ENCODE measurements at places on chromosomes 2 and 18.

DNA sequence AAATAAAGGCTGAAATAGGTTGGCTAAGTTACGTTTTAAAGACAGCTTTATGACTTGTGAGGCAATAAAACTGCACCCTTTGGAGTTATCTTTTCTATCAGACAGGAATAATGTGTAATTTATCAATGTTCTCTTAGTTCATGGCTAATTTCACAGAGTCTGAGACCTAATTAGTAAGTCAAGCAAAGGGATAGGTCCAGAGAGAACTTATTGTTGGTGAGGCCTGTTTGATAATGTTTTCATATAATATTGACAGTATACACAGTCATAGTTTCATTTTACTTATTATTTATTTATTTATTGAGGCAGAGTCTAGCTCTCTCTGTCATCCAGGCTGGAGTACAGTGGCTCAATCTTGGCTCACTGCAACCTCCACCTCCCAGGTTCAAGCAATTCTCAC, 1.9 kb upstream of the IL36RN start:
- DNase-seq, result no peak

GRCh38 chr2:197261808-197262226, 48.8 kb downstream of the ANKRD44 start:
- DNase-seq, result no peak

DNA sequence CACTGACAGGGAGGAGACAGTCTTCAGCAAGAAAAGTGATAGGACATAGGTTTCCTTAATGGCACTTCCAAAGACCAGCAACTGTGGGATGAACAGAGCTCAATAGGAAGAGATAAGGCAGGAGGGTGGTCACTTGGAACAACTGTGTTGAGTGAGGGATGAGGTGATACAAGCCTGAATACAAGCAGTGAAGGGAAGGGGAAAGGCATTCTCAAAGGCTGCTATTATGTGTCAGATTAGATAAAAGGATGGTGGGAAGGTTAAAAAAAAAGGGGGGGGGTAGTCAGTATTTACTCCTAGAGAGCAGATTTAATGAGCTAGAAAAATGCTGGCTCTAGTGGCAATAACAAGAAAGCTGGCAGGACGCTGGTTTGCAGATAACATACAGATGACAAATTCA, 25.7 kb downstream of the CCBE1 start:
- DNase-seq, result no peak

- DNase-seq, result peak; percentile 5
These were observed 888 bp upstream of the TWSG1 start for GRCh38 chr18:9333441-9334328.

DNA sequence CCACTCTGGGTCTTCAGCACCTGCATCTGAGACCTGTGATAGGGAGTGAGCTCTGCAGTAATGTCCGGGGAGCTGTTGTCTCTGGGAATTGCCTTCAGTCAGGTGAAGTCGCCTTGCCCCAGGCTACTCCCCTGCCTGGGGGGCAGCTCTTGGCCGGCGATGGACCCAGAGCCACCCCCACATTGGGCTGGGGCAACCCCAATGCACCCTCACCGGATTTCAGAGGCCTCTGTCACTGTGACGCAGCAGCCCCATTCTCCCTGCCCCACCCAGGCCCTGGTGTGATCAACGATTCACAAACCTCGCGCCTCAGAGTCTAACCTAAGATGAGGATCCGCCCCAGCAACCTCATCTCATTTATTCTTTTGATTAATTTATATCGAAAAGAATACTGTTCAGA, 303.6 kb downstream of the NDUFA10 start:
- no peak for DNase-seq

DNA sequence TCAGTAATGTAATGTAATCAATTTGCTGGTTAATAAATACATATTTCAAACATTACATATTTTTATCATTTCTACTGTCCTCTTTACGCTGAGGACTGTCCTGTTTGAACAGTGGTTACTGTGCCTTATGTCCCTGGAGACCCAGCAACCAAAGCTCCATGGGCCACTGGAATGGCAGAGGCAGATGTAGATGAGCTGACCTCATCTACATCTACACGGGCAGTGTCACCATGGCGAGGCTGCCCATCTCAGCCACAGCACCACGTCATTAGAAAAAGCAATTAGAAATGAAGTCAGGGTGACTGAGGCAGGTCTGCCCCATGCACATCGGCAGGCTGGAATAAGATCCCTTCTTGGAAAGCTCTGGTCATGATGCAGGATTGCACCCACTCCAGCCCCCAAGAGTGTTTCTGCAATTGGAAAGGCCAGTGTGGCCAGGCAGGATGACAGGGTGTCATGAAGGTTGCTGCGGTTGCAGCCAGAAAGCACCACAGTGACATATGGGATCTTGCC, 237.5 kb downstream of the NDUFA10 start:
- DNase-seq, result no peak

DNA sequence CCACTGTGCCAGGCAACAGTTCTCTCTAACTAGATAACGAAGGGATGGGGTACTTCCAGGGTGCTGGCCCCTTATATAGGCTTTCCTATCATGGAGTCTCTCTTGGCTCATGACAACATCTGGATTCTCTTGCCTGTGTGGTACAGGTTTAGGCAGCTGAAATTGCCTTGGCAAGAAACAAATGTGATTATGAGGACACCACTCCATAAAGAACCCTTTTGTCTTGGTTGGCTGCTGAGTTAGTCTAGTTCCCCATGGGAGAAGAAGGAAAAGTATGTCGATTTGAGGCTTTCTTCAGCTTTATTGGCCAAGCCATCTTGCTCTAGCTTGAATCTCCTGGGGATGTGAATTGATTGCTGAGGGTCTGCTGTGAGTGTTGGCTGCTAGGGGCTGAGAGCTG, 76.3 kb upstream of the ZCCHC2 start:
- DNase-seq, result no peak

GRCh38 chr18:2354292-2354691, 217.0 kb downstream of the METTL4 start:
- no peak for DNase-seq

DNA sequence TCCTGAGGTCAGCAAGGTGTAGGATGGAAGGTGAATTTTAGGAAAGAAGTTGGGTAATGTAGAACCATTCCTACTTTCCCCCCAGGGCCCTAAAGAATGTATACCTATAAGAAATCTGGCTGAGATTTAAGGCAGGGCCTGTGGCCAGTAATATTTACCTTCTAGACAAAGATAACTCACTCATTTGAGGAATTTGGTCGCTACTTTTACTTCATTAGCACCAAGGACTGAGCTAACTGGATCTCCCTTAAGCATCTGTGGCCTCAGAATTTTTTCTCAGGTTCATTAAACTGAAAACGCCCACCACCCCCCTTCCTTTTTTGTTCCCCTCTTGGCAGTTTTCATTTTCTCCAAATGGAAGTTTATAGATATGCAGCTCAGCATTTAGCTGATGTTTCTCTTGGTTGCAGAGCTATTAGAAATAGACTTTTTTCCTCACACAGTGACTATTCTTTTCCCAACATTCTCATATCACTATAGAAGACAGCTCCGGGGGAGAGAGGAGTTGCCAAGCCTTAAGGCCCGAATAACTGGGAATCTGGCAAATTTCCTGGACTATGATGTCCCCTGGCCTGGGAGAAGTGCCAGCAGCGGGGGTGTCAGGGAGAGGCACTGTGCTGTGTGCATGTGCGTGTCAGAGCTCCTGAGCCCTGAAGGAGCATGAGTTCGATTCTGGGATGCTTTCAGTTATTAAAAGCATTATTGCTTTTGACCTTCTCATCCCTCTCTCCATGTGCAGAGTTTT, 310.9 kb downstream of the PRKCE start:
- no peak for DNase-seq

DNA sequence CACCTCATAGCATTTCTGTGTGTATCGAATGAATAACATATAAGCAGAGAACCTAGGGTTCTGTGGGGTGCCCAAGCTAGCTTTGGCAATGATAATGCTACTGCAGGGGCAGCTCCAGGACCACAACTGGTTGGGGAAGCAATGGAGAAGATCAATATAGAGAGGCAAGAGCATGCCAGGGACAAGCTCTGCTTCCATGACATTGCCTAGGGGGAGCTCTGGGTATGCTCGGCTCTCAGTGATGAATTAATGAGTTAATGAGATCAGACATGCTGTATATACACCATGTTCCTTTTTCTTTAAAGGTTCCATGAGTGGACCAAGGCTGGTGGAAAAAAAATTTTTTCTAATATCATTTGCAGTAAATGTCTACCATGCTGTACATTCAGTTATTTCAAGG, 618.4 kb downstream of the BCL11A start:
- no peak for DNase-seq

DNA sequence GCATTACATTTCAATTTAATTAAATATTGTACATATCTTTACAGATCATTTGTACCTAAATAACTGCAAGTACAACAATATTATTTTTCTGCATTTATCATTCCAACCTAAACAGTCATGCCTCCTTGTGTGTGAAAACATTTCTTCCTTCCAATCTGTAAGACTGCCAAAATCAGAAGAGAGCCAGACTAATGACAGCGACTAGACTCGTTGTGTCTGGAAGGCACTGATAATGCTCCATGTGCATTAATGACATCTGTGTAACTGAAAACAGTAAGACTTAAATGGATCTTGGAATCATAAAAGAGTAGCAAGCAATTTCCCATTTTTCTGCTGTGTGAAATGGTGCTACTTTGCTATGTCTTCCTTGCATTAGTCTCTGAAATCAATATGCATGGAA, 278.0 kb upstream of the DSEL start:
- no peak for DNase-seq

DNA sequence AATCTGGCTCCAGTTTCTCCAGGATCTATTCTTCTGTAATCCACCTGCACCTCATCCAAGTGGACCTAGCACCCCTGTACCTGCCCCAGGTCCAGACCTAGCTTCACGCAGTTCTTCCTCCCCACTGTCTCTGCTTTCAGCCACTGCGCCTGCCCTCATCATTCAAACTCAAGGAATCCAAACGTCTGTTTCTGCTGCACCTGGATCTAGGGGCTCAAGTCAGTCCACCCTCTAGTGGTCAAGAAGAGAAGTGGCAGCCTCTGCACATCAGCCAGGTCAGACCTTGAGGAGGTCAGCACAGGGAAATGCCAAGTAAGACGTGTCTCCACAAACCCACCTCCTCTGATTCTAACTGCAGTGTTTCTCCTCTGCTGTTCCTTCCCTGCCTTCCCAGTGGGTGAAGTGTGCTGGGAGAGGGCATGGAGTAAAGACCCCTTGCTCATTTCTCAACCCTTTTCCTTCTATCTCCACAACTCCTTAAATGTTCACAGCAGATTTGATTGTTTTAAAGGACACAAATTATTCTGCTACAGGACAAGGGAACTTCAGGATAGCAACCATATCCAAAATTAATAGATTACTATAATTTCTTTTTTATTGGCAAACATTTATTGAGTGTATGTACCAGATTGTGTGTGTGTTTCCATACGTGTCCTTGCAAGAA, 8.6 kb upstream of the RNF152 start:
- DNase-seq, result no peak

DNA sequence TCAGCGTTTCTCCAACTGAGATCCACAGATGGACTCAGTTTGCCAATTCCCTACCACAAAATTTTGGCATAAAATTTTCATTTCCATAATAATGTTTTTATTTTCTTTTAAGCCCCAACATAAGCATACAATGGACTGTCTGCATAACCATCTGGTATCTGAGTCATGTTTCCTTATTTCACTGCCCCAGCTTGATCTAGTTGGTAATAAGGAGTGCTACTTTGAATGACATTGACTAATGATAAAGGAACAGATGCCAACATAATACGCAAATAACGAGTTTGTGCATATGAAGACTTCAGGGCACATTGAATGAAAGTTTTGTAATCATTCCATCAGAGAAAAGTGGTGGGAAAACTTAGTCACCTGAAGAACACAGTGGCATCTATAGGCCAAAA, 8.8 kb upstream of the MBD2 start:
- DNase-seq, result no peak

DNA sequence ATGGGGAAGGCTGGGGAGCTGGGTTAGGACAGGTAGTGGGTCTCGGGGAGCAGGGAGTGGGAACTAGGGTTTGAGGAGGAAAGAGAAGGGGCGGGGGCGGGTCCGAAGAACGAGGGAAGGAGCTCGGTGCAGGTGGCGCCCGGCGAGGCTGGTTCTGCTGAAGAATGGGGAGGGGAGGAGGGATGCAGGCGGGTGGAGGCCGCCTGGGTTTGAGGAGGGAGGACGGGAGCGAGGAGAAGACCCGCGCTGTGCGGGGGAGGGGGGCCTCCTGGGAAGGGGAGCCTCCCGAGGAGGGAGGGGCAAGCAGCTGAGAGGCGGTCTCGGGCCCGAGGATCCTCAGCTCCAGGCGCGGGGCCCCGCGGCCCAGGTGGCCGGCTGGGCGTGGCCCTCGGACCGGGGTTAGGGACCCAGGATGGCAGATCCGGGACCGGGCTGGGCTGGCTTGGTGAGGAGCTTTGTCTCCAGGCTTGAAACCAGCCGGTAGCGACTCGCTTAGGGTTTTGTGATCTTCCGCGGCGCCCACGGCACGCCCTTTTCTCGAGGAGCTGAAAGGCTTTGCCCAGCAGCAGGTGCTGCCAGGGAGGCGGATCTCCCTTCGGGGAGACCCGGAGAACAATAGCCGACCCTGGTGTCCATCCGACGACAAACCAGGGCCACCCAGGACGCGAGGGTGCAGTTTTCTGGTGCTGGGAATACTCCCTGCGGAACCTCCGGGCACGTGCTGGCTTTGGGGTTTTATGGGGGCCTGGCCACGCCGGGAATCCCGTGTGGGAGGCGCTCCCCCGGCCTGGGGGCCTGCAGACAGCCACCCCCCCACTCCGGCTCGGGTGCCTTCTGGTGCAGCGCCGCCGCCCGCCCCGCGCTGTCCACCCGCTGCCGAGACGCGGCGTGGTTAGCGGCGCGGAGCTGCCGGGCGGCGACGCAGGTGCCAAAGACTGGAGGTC, 1.4 kb downstream of the DPYSL5 start:
- DNase-seq, result no peak

DNA sequence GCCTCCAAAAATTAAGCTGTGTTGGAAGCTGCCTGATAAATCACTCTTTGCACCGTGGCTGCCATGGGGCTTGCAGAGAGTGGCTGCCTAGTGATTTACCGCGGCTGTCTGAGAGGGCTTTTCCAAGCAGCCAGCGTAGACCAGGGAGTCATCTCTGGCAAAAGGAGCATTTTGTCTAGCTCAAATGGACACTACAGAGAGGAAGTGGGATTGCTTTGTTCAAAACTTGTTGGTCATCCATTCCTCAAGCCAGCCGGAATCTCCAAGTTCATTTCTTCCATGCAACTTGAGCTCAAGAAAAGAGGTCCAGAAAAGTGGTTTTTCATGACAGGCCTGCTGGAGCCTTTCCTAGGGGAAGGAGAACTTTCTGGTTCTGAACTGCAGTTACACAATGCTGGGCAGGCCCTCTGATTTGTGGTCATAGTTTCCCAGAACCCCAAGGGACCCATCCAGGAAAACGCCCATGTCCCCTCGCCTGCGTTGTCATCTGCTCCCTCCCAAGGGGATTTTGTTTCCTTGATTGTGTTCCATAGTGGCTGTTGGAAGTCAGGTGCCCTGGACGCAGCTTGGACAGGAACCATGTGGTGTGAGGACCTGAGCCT, 108.1 kb downstream of the TRIB2 start:
- DNase-seq, result no peak

- DNase-seq, result no peak
These were observed 183.8 kb downstream of the ANKRD44 start for GRCh38 chr2:197126630-197127352.

GRCh38 chr2:98560256-98560771, 48.0 kb downstream of the COA5 start:
- no peak for DNase-seq

- no peak for DNase-seq
These were observed 55.5 kb downstream of the PRKCE start for GRCh38 chr2:45707006-45707405.

- DNase-seq, result no peak
These were observed 5.6 kb downstream of the PAX8 start for GRCh38 chr2:113273027-113273551.
